ENCODE measurements at places on chromosomes 1 and 21.

DNA sequence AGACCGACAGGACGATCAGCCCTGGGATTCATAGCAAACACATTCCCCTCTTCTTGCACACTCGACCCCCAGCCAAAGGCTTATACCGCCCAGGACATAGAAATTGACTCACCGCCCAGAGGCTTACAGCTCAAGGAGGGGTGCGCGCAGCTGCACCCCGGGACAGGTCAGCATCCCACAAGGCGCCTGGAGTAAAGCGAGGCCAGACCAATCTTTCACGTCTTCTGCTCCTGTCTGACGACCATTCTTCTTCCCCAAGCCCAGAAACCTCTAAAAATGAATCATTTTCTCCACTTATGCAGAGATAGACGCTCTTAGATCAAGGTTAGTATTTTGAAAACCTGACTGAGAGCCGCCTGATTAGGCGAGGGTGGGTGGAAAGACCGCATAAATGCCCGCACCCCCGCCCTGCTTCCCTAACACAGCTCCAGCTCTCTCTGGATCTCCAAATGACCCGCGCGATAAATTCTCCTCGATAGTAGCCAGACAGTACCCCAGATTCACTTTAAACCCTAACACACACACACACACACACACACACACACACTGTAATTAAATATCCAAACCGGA lies 1.9 kb upstream of the LHX8 start:
- DNase-seq, result no peak

DNA sequence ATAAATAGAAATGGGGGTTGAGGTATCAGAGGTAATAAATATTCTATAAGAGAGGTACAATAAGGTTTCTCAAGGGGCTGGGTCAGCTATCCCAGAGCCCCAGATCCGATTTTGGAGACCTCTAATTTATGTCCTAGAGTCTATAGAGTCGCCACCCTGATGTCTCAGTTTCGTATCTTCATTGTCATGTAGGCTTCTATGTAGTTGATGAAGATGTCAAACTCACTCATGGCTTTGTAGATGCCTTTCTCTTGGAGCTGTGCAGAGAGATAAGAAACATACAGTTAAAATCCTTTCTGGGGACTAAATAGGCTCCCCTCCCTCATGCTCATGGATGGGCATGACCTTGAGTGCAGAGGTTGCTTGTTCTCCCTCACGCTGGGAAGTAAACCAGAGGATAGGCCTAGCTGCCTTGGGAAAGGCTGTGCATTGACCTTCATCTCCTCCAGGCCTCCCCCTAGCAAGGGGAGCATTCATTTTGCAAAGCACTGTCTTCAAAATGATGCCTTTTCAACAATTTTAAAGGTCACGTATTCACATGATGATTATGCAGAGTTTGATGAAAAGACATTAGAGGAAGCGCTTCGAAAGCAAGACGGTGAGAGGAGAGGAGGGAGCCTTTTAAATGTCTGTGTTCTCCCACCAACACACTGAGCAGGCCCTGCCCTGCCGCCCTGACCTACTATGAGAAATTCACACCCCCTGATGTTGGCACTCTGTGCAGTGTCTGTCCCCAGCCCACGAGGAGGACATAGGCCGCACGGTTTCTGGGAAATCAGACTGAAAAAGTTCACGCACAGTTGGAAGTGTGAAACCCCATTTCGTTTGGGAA lies 1.9 kb upstream of the IL19 start:
- DNase-seq, result no peak

- DNase-seq, result no peak
Measured at GRCh38 chr1:62800281-62800680, 16.3 kb downstream of the ATG4C start.

GRCh38 chr1:49060766-49061165 lies 284.1 kb upstream of the BEND5 start:
- no peak for DNase-seq

GRCh38 chr21:38948377-38949069 lies 142.8 kb downstream of the ETS2 start:
- no peak for DNase-seq

- DNase-seq, result no peak
Measured at GRCh38 chr21:41933313-41934079, 20.3 kb downstream of the C2CD2 start.

- DNase-seq, result no peak
Measured at GRCh38 chr1:197481101-197481500, 213.0 kb downstream of the CRB1 start.

DNA sequence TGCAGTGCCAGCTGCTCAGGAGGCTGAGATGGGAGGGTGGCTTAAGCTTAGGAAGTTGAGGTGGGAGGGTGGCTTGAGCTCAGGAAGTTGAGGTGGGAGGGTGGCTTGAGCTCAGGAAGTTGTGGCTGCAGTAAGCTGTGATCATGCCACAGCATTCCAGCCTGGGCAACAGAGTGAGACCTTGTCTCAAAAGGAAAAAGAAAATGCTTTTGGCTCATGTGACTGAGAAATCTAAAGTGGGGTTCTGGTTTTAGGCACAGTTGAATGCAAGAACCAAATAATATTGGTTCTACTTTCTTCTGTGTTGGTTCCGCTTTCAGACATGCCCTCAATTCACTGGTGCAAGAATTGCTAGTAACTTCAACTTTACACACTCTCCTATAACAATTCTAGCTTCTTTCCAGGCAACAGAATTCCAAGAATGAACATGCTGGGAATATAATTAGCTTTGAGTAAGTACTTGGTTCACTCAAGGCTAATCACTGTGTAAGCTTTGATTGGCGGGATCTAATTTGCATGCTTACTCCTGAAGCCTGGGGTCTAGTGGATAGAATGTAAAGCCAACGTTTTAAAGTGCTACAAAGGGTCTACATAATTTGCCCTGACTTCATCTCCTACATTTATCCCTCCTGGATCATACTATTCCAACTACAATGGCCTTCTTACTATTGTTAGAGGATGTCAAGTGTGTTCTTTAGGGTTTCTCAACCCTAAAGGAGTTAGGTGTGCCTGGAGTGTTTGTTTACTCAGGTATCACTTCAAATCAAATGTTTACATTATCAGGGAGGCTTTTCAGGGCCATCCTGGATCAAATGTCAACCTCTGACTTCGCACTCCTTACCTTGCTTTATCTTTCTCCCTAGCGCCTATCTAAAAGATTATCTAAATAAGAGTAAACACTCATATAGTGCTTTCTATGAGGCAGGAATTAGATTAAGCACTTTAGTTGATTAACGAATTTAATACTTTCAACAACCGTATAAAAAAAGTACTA lies 115.1 kb downstream of the SLC16A1 start:
- no peak for DNase-seq

GRCh38 chr1:6466023-6466422 lies at the start of gene TNFRSF25:
Gene TNFRSF25 (minus strand): TSS chr1:6466173. CDS start chr1:6466107, 66 bp downstream.
- DNase-seq, result peak; percentile 47

DNA sequence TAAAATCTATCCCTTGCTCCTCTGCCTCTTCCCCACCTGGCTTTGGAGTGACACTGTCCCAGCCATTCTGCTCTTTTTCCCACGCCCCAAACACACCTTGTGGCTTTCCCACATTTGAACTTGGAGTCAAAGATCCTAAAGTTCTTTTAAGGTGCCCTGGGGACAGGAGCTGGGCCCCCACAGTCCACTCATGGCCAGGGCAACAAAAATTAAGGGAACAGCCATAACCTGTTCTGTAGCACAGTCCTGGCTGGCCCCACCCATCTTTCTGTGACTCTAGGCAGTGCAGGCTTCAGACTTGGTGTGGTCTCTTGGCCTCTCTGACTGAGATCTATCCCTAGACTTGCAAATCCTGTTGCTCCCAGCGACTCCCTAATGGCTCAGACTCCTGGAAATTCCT lies 143.0 kb upstream of the MAGI3 start:
- no peak for DNase-seq

DNA sequence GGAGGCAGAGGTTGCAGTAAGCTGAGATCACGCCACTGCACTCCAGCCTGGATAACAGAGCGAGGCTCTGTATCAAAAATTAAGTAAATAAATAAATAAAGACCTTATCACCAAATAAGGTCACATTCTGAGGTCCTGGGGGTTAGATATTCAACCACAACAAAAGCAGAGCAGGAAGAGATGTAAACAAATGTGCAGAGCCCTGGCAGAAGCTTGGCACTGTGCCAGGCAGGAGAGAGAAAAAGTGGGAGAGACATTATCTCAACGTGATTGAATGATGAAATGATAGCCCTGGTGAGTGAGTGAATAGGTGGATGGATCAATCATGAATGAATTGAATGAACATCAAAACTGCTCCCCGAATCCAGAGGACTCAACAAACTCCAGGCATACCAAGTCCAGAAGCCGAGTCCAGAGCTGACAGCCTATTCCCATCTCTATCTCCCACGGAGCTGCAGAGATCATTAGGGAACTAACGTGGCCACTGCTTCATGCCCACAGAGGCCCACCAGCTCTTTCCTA lies 150.7 kb downstream of the TOMM20 start:
- DNase-seq, result no peak

DNA sequence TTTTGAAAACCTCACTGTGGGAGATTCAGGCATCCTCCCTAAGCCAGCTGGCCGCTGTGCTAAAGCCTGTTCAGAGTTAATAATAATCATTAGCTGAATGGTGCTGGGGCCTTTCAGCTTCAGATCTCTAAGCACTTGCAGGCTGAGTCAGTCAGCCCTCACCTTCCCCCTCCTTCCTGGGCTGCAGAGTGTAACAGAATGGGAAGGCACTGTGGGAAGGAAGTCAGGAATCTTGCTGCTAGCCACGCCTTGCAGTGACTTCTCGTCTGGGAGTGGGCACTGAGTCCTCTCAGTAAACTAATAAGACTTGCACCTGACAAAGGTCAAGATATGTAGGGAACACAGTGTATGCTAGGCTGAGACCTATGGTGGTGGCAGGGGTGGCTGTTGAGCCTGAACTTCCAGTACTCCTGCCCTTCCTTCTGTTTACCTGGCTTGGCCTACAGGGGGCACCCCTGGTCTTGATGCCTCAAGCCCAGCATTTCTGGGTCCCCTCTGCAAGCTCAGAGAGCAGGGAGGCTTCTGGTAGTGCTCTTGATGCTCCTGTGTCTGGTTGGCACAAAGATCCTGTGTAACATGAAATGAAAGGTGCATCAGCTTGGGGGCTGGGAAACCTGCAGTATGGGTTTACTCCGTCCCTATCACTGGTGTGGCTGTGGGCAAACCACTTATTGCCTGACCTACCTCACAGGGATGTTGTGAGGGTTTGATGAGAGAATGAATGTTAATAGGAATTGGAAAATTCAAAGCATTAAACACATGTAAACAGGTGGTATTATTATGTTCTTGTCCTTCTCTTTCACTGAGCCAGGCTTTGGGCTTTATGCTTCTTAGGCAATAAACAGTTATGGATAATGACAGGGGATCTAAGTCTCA lies 6.0 kb downstream of the CYB561D1 start:
- DNase-seq, result no peak

GRCh38 chr1:8419172-8419571 lies 101.3 kb downstream of the SLC45A1 start:
- DNase-seq, result no peak

- no peak for DNase-seq
Measured at GRCh38 chr21:14541841-14542490, 4.1 kb downstream of the SAMSN1 start.

DNA sequence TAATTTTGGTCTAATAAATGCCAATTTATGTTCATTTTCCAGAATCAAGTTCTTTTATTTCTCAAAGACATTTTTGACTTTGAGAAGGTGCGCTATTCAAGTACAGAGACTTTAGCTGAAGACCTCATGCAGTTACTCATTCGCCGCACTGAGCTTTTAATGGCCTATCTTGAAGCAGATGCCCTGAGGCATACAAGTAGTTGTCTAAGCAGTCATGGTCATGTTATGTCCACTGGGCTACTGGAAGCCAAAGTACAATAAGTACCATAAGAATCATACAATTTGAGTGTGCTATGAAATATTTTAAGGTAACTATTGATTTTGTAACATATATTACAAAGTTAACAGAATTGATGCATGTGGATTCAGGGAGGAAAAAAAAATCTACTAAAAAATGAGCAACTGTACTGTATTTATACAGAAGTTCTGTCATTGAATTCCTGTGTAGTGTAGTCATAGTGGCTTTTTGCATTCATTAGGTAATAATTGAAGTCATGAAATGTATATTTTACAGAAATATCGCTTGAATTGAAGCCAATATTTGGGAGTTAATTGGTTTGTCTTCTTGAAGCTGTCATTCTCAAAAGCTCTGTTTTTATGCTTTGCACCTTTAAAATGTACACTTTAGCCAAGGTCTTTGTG lies 13.5 kb upstream of the NEXN start:
- DNase-seq, result no peak

DNA sequence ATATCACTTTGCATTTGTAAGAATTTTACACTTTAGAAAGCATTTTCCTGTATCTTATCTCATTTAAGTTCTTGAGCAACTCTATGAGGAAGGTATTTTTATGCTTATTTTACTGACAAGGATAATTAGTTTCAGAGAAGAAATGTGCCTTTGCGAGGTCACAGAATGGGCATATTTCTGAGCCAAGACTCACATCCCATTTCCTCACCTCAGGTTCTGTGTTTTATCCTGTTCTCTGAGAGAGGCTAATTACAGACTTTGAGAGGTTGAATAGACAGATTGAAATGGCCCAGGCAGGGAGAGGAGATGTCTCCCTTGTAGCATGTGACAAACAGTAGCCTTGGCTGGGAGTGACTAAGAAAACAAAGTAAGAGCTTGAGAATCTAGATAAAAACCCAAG lies 39.1 kb upstream of the ZC3H11B start:
- DNase-seq, result no peak

- no peak for DNase-seq
Measured at GRCh38 chr1:39677645-39678044, 5.7 kb upstream of the NT5C1A start.

DNA sequence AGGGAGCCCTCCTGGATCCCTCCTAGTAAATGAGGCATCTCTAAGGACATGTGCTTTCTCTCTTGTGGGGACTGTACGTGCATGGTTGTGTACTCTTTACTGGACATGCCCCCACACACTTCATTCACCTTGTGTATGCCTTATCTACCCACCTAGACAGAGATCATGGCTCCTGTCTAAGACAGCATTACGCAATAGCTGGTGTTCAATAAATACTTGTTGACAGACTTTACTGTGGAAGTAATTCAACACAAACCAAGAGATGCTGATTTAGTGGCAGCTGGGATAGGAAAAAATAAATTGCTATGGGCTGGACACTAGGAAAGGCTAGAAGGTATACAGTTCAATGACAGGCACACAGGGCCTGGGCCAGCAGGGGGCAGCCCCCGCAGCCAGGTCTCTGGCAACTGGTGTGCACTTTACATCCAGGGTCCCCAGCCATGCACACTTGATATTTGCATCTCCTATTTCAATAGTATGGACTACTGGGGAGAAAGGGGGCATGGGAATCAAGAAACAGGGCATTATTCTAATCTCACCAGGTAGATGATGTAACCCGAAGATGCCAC lies 24.2 kb downstream of the TRABD2B start:
- DNase-seq, result no peak

DNA sequence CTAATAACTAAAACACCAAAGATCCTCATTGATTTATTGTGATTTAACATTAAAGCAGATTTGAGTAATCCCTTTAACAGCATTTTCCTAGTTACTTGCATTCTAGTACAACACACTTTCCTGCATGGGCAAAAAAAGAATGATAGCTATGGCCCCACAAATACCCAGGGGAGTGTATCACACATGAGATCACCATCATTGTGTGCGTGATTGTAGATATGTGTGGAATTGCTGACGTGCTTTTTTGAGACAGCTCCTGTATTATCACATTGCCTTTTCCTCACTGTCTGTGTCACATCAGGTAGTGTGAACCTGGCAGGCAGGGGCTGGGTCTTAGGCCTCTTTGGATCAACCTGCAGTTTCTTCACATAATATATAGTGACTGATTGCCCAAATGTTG lies 48.5 kb upstream of the SAMD13 start:
- no peak for DNase-seq

GRCh38 chr1:70745199-70745598 lies 302.4 kb downstream of the PTGER3 start:
- DNase-seq, result no peak

GRCh38 chr1:156608036-156608674 lies 6.9 kb upstream of the GPATCH4 start:
- no peak for DNase-seq
